ENCODE measurements at places on chromosomes 3 and 15. TPM values are rescaled to one million over a fixed set of nuclear protein-coding genes. Genes with fewer than 3 reads are reported as not detected.

GOLGA8G gene
- polyA plus RNA-seq, result not detected

CACNA2D3 gene
- polyA plus RNA-seq, result 0.61 TPM

NDN gene
- polyA plus RNA-seq, result 12.7 TPM

RHOV gene
- polyA plus RNA-seq, result 1.9 TPM

SLC35A5 gene
- 49.3 TPM for polyA plus RNA-seq

ZDHHC19 gene
- 0.22 TPM for polyA plus RNA-seq

CDC25A gene
- polyA plus RNA-seq, result 5.3 TPM

All from small intestine (tissue), 16 donors.